ENCODE measurements at places on chromosomes 3 and 15.

GRCh38 chr3:81352867-81353266 lies 408.6 kb downstream of the GBE1 start:
- DNase-seq = no peak

- no peak for DNase-seq
Measured at GRCh38 chr15:83105440-83105839, 2.0 kb upstream of the TM6SF1 start.

GRCh38 chr3:146166826-146167225 lies 5.8 kb upstream of the PLOD2 start:
- no peak for DNase-seq

GRCh38 chr3:66154444-66154861 lies 66.3 kb upstream of the SLC25A26 start:
- no peak for DNase-seq
